ENCODE measurements at places on chromosomes 12 and 14.

DNA sequence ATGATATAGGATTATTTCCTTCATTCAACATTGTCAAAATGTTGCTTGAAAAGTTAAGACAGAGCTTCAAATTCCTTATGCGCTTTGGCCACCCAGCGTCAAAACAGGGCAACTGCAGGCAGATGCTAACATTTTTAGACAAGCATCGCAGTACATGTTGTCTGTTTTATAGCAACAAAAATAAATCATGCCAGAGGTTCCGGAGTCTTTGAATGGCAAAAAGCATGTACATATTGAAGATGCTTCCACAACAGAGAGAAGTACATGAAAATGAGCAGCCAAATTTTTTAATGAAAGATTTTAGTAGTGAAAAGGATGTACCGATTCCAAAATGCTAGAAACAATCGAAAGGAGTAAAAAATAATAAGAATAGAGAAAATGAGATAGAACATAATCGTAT, 49.8 kb upstream of the USP15 start:
- no peak for DNase-seq

DNA sequence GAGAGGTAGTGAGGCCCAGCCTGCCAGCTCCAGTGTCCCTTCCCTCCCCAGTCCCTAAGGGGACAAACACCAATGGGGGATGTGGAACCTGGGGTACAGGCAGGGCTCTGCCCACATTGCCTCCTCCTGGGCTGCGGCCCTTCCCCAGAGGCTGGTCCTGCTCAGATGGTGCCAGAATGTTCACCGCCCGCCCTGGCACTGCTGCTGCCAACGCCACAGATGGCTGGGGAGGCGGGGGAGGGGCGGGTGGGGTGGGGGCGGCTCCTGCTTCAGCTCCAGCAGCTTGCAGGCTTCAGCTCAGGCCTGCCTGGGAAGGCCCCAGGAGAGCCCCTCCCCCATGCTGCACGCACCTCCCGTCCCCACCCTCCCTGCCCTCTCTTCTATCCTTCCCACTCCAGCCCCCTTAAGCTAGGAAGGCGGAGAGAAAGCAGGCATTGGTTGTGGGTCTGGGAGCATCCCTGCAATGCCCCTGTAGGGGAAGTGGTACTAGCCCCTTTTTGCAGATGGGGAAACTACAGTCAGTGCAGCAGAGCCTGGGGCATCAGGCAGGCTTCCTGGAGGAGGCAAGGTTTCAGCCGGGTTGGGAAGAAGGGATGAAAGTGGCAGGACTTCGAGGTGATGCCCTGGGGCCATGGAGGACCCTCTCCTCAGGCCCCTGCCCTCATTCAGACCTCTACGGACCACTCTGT, 2.0 kb upstream of the BEGAIN start:
- DNase-seq, result no peak

DNA sequence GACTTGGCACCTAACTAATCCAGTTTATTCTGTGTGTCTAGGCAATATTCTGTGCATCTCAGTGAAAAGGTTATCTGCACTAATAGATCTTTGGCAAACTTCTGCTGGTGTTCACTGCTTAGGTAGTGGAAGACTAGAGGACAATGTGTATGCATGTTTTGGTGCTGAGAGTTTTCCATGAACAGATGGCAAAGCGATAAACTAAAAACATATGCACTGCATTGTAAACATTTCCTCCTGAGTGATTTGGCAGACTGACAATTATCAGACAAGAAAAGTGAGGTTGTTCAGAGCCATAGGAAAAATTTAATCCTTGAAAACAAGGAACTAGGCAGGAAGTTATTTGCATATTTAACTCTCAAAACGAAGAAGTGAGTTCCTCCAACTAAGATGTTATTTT, 400.4 kb downstream of the ATP23 start:
- DNase-seq, result no peak

DNA sequence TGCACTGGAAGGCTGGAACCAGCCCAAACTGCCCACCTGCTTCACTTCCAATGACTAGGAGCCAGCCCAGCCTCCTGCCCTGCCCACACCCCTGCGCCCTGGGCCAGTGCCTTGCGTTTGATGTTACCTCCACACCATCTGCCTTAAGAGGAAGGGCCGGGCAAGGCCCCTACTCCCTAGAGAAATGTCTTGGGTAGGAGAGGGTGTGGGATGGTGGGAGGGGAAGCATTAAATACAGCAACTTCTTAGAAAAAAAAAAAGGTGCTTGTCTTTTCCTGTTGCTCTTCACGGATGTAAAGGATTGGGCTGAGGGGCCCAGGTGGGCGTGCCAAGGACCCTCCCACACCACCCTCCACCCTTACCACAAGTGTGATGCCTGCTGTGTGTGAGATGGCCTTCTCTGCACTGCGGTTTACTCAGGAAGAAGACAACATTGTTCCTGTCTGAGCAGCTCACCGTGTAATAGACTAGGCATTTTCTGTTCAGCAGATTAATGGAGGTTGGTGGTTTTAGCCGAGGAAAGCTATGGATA, 99.9 kb downstream of the NINJ2 start:
- no peak for DNase-seq

DNA sequence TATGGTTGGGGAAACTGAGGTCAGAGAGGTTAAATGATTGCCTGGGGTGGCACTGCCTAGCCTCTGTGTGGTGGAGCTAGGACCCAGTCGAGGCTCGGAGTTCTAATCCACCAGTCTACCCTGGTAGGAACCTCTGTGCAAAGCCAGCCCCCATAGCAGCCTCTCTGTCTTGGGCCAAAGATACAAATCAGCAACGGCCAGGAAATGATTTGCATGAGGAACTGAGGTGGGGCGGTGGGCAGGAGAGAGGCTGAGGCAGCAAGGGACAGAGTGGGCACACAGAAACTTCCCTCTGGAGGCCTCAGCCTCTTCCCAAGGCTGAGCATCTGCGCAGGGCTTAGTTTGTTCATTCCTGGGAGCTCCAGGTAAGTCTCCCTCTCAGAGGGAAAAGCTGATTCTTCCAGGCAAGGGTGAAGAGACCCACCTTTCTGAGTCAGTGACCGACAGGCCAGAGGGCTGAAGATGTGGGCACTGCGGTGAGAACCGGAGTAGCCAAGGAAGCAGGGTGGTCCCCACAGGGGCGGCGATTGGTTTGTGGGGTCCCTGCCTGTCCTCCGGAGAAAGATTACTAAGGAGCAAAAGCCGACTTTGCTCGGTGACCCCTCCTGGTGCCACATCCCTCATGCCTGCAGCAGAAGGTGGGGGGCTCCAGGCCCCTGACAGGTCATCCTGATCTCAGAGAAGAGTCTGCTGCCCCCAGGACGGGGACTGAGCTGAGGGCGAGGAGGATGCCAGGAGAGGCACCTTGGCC, 134.6 kb downstream of the CACNA1C start:
- no peak for DNase-seq

GRCh38 chr12:76489737-76490136, 69.8 kb downstream of the OSBPL8 start:
- no peak for DNase-seq

DNA sequence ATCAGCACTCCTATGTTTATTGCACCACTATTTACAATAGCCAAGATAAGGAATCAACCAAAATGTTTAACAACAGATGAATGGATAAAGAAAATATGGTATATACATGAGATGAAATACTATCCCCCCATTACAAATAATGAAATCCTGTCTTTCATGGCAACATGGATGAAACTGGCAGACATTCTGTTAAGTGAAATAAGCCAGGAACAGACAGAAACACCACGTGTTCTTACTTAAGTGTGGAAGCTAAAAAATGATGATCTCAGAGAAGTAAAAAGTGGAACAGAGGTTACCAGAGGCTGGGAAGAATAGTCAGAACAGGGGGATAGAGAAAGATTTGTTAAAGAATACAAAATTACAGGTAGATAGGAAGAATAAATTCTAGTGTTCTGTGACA, 113.7 kb upstream of the MDM1 start:
- no peak for DNase-seq

DNA sequence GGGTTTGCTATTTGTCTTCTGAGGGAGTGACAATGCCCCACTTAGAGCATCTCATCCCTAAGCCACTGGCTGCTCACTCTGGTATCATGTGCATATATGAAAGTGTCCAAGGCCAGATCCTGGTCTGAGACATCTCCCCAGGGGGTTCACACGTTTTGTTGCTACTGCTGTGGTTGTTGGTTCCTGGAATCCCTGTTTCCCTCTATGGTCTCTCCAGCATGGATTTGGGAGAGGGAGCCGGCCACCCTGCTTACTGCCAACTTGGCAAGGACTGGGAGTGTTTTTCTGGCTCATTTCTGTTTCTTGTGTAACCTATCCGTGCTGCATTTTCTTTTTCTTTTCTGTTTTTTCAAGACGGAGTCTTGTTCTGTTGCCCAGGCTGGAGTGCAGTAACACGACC, 101.3 kb upstream of the MAX start:
- no peak for DNase-seq

- DNase-seq, result no peak
These were observed 117.0 kb downstream of the SRGAP1 start for GRCh38 chr12:63961543-63961942.

GRCh38 chr14:86627080-86627479, 1097.1 kb downstream of the FLRT2 start:
- no peak for DNase-seq

DNA sequence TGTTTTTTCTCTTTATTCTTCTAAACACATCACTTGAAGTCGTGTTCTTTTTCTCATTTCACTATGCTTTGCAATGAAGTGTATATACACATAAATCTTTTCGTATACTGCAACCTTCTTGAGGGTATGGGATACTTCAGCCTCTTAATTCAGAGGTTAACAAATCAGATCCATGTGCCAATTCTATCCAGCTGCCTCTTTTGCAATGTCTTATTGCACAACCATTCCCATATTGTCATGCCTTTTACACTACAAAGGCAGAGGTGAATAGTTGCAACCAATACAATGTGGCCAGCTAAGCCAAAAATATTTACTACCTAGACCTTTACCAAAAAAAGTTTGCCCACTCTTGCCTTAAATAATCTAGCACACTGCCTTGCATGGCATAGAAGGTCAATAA, 224.5 kb upstream of the FOXG1 start:
- no peak for DNase-seq

DNA sequence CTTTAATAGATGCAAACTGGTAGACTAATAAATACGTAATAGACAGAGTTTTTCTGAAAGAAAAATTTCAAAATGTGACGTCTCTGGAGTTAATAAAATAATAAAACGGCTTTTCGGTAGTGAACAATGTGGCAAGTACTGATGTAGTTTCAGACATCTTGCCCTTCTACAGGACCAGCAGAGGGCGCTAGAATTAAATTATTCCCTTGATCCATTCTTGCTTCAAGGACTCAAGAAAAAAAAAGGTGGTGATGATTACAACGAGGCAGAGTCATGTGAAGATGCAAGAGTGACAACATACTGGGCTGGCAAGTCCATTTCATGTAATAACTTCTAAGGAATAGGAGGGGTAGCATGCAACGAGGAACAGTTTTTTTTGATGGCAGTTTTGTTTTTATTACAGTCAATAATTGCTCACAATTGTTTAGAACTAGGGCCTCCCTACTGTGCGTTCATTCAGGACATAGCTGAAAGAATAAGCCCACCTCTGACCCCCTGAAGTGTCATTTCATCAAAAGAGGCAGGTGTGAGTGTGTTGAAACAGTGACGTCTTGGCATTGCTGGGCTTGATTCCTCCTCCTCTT, 101.0 kb upstream of the GZMB start:
- DNase-seq, result no peak

- no peak for DNase-seq
These were observed 53.8 kb downstream of the PHETA1 start for GRCh38 chr12:111314953-111315539.
